ACHN (cell line): ENCODE measurements at places on chromosomes 4 and X.

DNA sequence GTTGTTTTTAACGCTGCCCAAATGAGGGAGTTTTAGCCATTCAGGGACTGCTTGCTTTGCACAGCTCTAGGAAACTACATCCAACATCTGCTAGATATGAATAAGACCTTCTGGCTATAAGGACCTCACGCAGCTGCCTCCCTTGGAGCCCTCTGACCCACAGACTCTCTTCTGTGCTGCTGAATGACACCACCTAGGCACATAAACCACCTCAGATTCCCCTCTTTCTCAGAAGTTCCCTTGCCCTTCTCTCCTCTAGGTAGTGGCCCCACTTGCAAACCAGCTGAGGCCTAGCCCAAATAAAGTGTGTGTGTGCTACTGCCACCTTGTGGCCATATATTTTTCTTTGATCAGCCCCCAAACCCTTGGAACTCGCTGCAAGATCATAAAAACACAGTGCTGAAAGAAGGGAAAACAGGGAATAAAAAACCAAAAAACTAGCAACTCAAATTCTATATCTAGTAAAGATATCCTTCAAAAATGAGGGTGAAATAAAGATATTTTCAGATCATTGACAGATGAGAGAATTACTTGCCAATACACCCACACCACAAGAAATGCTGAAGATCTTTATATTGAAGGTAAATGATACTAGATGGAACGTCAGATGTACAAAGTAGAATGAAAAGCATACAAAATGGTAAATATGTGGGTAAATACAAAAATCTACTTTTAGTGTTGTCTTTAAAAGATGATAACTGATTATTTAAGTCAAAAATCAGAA lies 265.9 kb downstream of the ADAMTS3 start:
- DNase-seq = peak; percentile 49

DNA sequence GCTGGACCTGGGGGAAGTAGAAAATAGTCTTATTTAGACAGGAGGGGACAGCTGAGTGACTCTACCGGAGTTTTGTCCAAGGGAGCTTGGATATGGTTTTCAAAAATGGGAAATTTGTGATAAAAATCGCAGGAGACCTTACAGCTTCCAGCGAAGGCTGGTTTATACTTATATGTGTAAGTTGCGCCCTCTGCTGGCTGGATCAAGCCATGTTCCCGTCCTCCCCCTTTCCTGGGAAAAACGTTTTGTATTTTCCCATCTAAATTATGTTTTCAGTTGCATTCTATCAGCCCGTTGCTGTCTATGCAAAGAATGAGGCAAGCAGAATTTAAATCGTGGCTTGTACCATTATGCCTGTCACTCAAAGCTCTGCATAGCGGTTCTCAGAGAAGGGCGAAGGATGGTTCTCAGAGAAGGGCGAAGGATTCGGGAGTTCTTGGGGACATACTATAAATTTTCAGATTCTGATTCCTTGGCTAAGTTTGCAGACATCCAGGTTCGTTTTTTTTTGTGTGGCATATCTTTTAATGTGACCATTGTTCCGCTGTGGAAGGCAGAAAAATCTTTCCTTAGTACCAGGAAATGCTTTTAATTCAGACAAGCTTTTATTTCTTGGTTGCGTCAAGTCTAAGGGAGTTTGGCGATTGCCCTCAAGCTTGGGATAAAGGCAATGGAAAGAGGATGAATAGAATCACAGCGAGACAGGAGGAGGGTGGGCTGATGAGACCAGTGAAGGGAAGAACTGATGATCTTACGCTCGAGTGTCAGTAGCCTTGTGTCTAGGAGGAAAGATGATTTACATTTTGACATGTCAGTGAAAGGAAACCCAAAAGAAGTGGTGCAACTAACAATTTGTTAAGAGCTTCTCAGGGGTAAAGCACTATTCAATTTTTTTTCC lies 128.5 kb upstream of the ARX start:
- DNase-seq = peak; percentile 18

- DNase-seq = no peak
Measured at GRCh38 chr4:97665553-97665952, 477.7 kb downstream of the STPG2 start.

- no peak for DNase-seq
Measured at GRCh38 chr4:54256491-54257486, 27.7 kb downstream of the PDGFRA start.

DNA sequence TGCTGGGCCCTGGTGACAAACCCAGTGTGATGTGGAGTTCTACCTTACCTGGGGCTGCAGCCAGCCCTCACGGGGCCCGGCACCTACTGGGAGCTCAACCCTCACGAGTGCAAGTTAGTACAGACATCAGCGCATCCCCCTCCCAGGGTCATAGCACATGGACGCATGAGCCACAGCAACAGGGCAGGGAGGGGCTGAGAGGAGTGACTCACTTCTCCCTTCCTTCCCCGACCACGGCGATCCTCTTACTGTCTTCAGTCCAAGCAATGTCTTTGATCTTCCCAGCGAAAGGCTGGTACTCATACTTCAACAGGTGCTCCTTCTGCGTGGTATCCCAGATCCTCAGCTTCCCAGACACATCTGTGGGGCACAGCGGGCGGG lies 17.8 kb downstream of the WDR1 start:
- peak; percentile 29 for DNase-seq

DNA sequence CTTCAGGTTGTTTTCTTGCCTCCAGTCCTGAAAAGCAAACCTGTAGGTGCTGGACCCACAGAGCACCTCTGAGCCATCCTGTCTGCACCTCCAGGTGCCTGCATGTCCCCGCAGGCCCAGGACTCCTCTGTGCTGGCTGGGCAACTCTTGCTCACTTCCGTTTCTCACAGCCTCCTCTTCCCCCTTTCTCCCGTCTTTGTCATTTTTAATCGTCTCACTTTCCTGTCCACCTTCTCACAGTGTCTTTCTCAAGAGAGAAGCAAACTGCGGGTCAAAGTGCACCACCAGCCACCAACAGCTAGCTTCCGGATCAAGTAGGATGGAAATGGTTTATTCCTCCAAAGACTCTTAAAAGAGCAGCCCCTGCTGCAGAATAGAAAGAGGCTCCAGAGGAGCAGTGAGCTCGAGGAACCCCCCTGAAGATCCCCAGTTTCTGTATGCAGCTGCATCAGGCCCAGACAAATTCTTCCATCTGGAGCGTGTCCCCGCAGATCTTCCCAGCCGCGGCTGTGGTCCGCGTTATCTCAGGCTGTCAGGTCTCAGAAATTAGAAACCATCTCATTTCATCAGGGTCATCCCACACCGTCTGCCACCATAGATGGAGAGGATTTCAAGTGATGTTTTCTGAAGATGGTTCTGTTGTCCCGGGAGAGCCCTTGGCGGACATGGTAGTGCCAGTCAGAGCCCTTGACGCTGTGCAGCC lies 87.7 kb downstream of the FHDC1 start:
- no peak for DNase-seq

- peak; percentile 37 for DNase-seq
Measured at GRCh38 chrX:108537005-108537404, 97.4 kb downstream of the COL4A5 start.

DNA sequence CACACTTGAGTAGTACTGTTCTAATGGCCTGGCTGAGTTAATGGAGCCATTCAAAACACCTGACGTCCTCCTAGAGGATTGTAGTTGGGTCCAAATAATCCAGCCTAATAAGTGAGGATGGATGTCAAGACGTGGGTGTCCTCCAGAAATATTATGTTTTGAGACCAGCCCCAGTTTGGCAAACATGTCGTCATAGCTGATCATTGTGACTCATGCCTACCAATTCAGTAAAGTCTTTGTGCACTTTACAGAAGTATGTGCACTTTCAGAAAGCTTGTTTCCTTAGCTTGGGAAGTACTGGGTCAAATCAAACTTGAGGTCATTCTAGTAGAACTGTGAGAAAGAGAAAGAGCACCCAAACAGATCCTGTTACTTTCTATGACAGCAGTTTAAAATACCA lies 37.6 kb upstream of the GLRA2 start:
- no peak for DNase-seq

GRCh38 chr4:9927341-9928007 lies 93.8 kb downstream of the SLC2A9 start:
- no peak for DNase-seq

GRCh38 chr4:1419708-1420107 lies 13.5 kb upstream of the NKX1-1 start:
- no peak for DNase-seq

- DNase-seq = no peak
Measured at GRCh38 chr4:105193536-105193935, 46.9 kb downstream of the TET2 start.

- DNase-seq = no peak
Measured at GRCh38 chr4:42676066-42676951, 19.4 kb upstream of the ATP8A1 start.

DNA sequence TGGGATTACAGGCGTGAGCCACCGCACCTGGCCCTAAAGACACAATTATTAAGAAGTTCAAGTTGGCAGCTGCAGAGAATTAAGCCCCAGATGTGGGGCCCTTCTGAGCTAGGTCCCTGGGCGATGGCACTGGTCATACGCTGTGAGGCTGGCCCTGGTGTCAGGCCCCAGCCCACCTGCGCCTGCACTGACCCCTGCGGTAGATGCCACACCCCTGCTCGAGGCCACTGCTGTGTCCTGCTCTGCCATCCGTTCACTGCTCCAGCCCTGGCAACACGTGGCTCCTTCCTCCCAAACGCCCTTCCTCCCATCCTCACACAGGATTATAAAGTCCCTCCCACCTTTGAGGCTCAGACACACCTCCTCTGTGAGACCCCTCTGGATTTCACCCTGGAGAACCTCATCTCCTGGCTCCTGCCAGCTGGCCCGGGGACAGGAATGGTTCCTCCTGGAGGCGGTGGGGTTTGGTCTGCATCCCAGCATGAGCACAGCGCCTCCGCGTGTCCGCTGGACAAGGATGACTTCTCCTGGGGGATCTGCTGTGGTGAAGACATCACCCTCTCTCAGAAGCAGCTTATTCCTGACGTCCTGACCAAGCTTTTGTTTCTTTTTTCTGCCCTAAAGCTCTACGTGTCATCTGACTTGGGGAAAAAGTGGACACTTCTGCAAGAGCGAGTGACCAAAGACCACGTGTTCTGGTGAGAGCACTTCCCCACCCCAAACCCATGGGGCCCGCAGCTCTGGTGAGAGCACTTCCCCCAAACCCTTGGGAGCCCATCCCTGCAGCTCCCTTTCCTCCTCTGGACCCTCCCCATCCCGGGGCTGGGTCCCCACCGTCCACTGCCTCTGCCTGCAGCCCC lies 219.0 kb upstream of the PSAPL1 start:
- DNase-seq = no peak
